ENCODE measurements at places on chromosomes 16 and 17.

- no peak for DNase-seq
Observed at GRCh38 chr17:80781807-80782277, 209.8 kb upstream of the CHMP6 start.

DNA sequence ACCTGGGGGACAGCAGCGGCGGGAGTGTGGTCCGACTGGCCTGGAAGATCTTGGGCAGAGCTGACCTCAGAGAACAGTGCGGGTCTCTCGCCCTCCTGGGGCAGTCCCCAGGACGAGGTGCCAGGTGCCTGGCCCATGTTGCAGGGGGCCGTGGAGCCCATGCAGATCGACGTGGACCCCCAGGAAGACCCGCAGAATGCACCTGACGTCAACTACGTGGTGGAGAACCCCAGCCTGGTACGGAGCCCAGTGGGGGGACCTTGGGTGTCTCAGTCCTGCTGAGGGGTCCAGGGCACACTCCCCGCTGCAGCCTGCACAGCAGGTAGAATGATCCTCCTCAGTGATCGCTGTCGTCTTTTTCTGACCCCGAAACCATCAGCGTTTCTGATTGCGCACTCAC is 1.4 kb downstream of the GPS1 start:
- no peak for DNase-seq

- no peak for DNase-seq
Observed at GRCh38 chr17:42833767-42834422, 698 bp downstream of the PSME3 start.

DNA sequence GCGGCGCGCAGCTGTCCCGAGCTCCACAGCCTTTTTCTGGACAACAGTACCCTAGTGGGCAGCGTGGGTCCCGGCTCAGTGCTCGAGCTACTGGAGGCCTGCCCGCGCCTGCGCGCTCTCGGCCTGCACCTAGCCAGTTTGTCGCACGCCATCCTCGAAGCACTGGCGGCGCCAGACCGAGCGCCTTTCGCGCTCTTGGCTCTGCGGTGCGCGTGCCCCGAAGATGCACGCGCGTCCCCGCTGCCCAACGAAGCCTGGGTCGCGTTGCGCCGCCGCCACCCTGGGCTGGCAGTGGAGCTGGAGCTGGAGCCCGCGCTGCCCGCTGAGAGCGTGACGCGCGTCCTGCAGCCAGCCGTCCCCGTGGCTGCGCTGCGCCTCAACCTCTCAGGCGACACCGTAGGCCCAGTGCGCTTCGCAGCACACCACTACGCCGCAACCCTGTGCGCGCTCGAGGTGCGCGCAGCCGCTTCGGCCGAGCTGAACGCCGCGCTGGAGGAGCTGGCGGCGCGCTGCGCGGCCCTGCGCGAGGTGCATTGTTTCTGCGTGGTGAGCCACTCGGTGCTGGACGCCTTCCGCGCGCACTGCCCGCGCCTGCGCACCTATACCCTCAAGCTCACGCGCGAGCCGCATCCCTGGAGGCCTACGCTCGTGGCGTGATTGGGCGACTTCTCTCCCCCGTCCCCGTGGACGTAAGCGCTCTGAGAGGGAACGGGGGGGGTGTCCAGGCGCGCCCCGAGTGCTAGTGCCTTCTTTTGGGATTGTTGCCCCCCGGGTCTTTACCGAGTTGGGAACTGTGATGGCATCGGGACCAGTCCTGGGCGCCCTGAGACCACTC is 1.2 kb upstream of the HSF4 start:
- no peak for DNase-seq

DNA sequence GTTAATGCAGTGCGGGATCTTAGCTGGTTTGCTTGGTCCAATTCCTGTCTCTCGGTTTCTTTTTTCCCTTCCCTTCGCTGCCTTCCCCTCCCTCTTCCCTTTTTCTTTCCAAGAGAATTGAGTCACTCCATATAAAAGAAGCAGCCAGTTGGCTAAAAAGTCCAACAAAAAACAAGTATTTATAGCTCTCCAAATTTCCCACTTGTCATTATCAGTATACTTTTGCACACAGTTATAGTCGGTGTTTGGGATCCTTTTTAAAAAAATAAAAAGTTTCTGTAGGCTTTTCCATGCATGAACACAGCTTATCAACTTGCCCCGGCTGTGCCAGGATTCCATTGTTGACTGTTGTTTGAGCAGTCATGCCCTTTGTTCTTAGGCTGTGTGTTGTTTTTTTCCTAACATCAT is 24.9 kb downstream of the HMOX2 start:
- no peak for DNase-seq

DNA sequence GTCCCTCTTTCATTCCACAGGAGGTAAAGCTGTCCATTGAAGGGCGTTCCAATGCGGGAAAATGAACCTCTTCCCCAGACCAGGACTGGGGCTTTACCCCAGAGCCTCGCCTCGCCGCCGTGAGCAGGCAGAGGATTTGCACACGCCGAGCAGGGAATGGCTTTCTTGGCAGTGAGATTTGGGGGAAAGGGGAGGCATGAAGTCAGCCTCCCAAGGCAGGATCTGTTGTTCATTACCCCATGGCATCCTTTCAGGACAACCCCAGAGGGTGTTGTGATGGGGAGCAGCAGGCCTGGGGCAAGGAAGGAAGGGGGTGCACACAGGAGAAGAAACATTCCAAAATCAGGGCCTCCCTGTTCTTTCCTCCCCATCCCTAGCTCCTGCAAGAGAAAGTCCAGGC is 6.0 kb downstream of the ATXN1L start:
- no peak for DNase-seq

- peak; percentile 68 for DNase-seq
Observed at GRCh38 chr17:82200743-82201497, 11.7 kb downstream of the CCDC57 start.

DNA sequence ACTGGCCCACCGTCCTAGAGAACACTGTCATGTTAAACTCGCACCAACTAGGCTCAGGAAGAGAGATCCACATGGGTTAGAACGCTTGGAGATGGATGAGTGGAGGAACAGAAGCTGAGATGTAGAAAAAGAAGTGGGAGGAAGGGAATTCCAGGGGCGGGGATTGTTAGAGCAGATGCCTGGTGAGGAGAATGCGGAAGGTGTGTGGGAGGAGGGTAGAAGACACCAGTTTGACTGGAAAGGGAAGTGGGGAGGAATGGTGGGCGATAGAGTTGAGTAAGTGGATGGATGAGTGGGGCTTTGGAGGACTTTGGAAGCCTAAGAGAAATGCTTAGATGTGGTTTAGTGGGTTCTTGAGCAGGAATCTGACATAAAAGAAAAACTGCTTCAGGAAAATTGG is 37.4 kb downstream of the DHX38 start:
- DNase-seq, result no peak

DNA sequence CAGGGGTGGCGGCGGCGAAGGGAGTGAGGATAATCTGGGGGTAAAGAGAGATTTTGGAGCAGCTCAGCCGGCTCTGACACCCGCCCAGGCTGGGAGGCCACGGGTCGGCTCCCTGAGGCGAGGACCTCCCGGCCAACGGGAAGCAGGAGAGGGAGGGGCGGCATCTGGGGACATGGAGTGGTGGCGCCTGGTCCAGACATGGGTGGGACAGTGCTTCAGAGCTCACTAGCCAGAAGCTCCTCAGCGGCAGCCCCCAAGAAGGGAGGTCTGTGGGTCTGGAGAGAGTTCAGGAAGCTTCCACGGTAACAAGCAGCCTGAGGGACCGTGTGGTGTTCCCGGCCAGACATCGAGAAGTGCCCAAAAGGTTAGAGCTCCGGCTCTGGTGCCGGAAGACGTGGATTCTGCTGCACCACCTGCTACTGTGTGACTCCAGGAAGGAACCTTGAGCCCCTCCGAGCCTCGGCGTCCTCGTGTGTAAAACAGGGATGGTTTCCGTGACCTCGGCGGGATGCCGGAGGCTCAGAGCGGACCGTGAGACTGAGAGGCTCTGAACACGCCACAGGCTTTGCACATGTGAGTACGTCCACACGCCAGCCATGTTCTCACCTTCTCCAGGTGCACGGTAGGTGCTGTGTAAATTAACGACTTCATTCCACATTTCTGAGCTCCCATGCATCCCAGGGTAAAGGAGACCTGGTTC is 56.9 kb downstream of the TIMM22 start:
- no peak for DNase-seq

- DNase-seq, result no peak
Observed at GRCh38 chr17:71099003-71099714, 929.8 kb downstream of the KCNJ2 start.

GRCh38 chr16:1428511-1428910 is 2.4 kb upstream of the PERCC1 start:
- no peak for DNase-seq

DNA sequence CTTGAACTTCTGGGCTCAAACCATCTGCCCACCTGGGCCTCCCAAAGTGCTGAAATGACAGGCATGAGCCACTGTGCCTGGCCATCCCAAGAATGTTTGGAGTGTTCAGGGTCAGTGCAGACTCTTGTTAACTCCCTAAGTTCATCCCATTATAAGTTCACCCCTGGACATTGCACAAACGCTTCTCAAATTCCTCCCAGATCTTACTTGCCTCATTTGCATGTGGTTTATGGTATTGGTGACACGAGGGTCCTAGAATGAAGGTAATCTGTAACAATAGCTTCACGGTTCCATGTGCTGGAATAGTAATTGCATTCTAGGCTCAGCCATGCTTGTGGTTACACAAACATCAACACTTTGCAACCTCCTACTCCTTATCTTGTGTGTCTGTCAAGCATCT is 5.0 kb upstream of the CCDC42 start:
- DNase-seq, result no peak

GRCh38 chr17:7706631-7707354 is 1.8 kb downstream of the EFNB3 start:
- DNase-seq, result no peak

GRCh38 chr17:69141431-69142174 is at the start of gene ABCA6:
Gene ABCA6, minus strand, starts transcription at chr17:69141895. Its CDS starts 1,192 bp downstream, at chr17:69140703.
- no peak for DNase-seq

DNA sequence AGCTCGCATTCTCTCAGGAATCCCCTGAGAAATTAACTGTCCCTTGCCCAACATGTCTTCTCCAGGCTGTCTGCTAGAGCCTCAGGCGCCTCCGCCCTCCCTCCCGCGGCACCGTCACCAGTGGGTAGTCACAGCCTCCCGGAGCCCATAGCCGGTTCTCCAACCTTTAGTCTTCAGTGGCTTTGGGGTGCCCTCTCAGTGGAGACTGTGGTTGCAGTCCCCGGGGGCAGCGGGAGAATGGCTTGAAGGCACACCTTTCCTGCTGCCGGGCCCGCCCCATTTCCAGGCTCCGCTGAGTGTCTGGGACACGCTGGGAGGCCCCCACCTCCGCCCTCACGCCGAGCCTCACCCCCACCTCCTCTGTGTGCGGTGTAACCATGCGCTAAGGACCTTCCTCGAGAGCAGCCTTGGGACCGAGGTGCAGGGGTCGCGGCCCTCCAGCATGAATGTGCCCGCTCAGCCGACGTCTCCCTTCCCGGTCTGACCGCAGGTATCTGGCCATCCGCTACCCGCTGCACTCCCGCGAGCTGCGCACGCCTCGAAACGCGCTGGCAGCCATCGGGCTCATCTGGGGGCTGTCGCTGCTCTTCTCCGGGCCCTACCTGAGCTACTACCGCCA is 1.7 kb downstream of the GALR2 start:
- DNase-seq, result no peak

GRCh38 chr17:59427996-59428395 is 96.5 kb downstream of the YPEL2 start:
- DNase-seq, result no peak

GRCh38 chr16:6946802-6947201 is 385.8 kb upstream of the RBFOX1 start:
- no peak for DNase-seq

- DNase-seq, result no peak
Observed at GRCh38 chr17:57834146-57834741, 15.6 kb downstream of the MRPS23 start.

DNA sequence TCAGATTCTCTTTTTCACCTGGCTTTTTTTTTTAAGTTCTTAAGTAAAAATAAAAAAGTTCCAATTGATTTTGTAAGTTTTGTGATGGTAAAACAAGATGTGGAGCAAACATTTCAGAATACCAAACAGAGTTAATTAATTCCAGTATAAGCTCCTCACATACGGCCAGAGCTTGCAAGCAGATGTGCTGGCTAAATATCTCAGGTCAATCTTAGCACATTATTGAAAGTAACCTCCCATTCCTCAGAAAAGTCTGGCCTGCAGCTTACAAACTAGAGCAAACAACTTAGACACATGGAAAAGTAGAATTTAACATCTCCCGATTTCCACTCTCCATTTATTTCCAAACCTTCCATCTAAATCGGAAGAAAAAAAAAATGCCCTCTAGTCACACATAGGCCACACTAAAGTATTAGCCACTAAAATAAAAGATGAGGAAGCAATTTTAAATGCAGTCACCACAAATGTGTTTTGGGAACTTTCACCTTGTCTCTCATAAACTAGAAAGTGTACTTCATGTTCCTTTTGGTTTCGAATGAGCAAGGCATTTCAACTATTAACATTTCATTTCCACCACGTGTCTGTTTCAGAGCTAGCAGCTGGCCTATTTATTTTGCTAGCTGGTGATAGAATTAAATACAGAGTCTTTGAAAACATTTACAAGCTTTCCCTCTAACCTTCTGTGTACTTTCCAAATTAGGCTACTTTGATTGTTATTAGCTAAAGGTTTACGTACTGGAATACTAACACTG is 143.3 kb downstream of the STX8 start:
- no peak for DNase-seq

DNA sequence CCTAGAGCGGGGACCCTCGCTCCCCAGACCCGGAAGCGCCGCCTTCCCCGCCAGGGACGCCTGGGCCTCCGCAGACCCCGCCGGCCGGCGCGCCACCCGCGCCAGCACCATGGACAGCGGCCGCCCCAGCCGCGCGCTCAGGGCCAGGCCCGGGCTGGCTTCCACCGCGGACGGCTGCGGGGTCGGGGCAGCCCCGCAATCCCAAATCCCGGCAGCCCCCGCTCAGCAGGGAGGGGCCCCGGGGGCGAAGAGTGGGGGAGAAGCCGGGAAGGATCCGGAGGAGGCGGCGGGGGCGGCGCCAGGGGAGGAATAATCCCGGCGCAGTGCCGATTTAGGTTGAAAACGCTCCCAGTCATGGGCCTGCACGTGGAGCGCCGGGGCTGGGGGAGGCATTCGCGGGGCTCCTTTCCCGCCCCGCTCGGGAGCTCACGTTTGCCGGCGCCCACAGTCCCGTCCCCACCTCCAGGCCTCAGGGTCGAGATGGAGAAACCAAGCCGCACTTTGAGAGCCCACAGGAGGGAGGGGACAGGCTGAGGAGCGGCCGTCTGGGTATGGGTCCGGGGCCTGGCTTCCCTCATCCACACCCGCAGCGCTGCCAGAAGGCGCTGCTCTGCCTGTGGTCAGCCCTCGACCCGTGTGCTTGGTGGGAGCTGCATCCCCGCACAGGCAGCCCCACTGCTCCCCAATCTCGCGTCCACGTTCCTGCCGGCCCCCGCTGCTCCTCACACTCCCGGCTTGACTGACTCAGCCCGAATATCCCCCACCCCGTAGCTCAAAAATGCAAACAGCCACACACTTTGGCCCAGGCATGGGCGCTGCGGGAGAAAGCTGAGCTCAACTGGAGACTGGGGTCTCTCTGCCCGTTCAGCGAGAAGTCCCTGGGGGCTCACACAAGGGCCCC is 4.7 kb downstream of the FBXL16 start:
- DNase-seq, result no peak

- no peak for DNase-seq
Observed at GRCh38 chr16:75078886-75079285, 37.7 kb downstream of the LDHD start.
